ENCODE measurements at places on chromosomes 6 and 20.
A peak's percentile ranks its signal among the peaks of the same experiment; 100 is the strongest.

GRCh38 chr6:28322661-28323060 is 13.3 kb downstream of the ZSCAN31 start:
- no peak for DNase-seq

- no peak for DNase-seq
Observed at GRCh38 chr20:37346535-37347346, 801 bp downstream of the SRC start.

DNA sequence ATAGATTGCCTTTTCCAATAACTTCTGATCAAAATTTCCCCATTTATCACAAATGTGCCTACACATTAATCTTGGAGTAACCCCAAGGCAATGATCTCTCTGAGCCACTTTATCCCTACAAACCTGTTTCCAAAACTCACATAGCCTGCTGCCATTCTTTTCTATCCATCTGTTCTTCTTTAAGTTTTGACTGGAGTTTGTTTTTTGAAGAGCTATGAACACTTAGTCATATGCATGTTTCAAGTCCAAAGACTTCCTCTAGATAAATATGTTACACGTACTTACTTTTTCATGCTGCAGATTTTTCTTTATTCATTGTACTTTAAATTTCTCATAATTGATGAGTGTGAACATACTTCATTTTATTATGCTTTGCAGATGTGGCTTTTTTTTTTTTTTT is 488.9 kb upstream of the CITED2 start:
- DNase-seq = no peak

- no peak for DNase-seq
Observed at GRCh38 chr6:81613606-81614005, 138.9 kb downstream of the TENT5A start.

GRCh38 chr20:6421321-6422248 is 298.8 kb upstream of the FERMT1 start:
- DNase-seq = no peak

DNA sequence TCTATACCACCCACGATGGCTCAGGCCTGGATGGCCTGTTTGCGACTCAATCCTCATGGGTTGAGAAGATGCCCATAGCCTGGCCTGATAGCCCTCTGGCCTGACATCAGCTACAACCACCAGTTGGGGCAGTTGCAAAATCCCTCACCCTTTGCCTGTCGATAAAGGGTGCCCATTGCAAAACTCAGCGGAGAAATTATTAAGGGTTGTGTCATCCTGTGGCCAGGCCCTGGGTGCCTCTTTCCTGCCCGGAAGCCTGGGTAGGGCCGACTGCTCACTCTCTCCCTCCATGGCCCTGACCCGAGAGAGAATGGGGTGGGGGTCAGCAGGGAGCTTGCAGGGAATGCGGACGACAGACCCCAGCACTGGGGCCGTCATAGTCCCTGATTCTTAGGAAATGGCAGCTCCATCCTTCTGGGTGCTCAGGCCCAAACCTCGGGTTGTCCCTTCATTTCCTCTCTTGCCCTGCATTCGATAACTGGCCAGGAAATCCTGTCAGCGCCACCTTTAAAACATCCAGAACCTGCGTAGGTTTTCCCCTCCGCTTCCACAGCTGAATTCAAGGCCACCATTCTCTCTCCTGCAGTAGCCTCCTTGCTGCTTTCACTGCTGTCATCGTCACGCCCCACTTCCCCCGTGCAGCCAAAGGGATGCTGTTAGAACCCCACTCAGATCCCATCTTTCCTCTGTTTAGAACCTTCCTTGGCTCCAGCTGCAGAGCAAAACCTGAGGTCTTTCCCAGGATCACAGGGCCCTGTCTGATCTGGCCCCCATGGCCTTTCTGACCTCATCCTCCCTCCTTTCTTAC is 31.1 kb downstream of the CEBPB start:
- DNase-seq = no peak

- no peak for DNase-seq
Observed at GRCh38 chr6:151359486-151359885, 31.9 kb downstream of the ZBTB2 start.

- no peak for DNase-seq
Observed at GRCh38 chr6:22829070-22829469, 259.7 kb downstream of the HDGFL1 start.

DNA sequence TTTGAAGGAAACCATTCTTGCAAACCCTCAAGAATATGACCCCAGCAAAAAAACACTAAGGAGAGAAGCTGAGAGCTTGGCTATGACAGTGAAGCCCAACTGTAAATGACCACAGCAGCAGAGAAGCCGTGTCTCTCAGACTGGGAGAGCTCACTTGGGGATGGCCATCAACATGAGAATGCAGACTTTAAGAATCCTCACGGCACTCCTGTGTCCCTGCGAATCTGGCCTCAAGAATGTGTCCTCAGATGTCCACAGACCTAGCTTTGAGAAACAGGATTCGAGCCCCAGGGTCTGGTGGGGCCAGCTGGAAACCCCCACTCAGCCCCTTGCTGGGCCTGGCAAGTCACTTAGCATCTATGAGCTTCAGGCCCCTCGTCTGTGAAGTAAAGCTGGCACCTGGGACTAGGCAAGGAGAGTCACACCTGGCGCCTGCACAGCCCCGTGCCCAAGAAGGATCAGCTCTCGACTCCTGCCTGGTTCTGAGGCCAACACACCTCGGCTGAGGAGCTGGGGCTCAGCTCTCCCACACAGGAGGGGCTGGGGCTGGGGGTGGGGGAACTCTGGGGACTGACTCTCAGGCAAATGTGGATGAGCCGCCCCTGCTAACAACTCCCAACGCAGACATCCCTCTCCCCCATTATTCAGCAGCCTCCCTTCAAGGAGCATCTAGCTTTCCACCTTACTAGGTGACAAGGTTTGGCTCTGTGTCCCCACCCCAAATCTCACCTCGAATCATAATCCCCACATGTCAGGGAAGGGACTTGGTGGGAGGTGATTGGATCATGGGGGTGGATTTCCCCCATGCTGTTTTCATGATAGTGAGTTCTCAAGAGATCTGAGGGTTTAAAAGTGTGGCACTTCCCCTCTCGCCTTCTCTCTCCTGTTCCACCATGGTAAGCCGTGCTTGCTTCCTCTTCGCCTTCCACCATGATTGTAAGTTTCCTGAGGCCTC is 97.7 kb downstream of the GRM4 start:
- DNase-seq = no peak

DNA sequence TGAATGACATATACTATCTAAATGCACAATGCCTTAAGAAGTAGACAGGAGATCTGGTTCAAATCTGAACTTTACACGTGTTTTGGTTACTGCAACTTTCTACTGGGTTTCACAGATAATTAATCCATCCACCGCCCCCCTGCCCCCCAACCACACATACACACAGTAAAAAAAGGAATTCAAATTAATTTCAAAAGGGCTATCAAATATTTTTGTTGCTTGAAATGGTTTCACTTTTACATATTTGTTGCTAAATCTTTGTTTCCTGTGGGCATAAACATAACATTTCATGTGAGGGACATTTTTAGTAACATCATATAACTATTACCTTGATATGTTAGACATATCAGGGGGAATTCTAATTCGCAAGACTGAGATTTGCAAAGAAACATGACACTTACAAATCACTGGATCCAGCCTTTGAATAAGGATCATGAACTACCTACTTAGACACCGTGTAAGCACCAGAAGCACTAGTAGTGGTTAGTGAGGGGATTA is 7.5 kb downstream of the NEDD9 start:
- DNase-seq = no peak

DNA sequence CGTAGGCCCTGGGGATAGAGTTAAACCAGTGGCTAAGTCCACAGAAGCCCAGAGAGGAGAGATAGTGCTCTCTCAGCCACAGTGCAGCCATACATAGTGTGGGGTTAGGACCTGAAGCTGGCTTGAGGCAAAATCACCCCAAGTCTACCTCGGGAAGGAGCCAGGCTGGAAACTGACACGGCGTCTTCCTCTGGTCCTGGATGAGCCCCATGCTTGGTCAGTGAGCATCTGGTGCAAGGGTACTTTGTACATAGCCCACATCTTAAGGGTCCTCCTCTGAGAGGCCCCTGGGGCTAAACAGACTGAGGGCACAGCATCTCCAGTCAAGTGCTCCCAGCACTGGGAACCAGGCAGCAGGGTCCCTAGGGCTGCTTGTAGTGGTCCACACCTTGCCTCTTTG is 45.6 kb downstream of the CDH26 start:
- peak; percentile 64 for DNase-seq

DNA sequence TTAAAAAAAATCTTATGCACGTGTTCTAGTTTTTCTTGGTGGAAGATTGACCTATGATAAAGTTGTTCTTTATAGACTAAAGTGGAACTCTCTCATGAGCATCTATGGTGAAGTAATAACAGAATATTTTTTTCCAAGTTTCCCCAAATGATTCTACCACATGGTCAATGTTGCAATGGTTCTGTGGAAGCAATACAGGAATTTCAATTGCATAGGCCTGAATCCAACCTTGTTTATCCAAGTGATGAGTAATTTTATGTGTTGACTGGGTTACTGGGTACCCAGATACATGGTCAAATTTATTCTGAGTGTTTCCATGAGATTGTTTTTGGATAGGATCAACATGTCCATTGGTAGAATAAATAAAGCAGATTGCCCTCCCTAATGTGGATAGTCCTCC is 581.5 kb downstream of the MMUT start:
- no peak for DNase-seq

DNA sequence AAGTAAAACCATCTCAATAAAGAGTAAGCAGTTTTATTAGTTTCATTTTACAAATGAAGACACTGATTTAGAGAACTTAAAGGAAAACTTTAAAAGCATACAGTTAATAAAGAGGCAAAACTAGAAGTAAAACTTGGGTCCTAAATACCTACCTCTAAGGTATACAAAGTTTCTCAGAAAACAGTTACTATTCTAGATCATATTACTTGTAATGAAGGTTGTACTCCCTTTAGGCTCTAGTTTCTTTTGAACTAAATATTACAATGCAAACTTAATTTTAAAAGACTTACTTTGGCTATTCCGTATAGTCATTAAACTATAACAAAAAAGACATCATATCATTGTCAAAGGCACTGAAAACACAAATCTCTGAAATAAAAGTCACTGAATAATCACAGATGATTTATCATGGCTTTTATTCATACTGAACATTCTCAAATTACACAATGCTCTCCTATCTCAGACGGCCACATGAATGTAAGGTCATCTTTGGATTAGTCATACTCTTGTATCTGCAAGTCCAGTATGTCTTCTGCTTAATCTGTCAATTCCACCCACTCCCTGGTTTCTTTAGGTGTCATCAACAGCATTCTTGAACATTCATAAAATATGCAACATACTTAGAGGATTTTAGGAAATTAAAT is 361.6 kb upstream of the RUNX2 start:
- no peak for DNase-seq

DNA sequence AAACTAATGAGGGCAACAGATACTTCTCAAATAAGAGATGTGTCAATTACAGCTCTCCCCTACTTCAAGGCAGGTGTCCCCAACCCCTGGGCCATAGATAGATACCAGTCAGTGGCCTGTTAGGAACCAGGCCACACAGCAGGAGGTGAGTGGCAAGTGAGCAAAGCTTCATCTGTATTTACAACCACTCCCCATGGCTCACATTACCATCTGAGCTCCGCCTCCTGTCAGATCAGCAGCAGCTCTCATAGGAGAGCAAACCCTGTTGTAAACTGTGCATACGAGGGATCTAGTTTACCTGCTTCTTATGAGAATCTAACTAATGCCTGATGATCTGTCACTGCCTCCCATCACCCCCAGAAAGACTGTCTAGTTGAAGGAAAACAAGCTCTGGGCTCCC is 422.1 kb downstream of the GJA1 start:
- DNase-seq = no peak

GRCh38 chr20:62900692-62901584 is 25.4 kb downstream of the DIDO1 start:
- no peak for DNase-seq
